Naive thymus-derived CD8-positive, alpha-beta T cell (primary cell): ENCODE measurements at places on chromosomes 4 and X. TPM values are rescaled to one million over a fixed set of nuclear protein-coding genes. Genes with fewer than 3 reads are reported as not detected.

The SMIM10L2A gene
- 5.0 TPM for total RNA-seq

The PLAC8 gene
- total RNA-seq = 222 TPM

DNA sequence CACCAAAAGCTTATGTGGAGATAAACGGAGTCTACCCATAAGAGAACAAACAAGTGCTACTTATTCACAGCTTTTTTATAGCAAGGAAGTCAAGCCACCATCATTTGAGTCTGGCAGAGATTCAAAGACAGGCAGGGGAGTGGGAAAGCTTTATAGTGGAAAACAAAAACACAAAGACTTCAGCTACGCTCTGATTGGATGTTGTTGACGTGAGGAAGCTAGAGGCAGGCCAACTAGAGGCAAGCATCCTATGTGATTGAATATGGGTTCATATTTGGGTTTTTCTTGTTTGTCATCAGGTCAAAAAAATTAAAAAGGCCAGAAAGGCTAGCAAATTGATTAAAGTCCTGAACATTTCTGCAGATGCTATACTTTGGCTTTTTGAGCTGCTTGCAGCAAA lies 719 bp upstream of the TCEAL4 start:
- no peak for DNase-seq

GRCh38 chr4:145935253-145936141 lies 3.1 kb downstream of the ZNF827 start:
- DNase-seq = peak; percentile 8

DNA sequence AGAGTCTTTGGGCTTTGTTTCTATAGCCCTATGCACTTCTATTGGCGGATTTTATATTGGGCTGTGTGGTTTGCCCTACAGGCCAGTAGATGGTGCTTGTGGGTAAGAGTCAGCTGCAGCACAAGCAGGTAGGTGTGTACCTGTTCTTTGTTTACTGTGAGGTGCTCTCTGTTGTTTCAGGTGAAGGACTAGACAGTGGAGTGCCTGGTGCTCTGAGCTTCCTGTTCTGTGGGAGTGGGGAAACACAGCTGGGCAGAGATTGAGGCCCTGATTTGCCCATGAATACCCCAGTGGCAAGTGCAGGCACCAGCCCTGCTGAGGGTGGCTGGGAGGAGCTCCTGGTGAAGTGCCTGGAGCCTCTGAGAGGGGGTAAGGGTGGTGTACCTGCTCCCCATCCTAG lies 26.3 kb upstream of the UCP1 start:
- DNase-seq = no peak

The UGT2B17 gene
- not detected for total RNA-seq

DNA sequence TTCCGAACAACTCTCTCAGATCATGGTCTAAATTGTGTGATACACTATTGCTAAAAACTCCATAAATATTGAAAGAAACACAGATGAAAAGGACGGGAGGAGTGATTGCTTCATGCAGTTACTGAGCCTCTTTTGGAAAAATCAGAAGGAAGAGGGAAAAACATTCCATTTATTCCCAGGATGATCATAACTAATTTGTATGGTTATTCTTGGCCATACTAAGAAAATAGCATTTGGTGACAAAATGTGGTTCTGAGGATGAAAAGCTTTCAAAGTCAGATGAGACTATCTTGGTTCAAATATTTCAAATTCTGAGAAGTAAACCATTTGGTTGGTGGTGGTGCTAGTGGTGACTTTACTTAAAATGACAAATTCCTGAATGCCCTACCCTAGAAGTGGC lies 305.4 kb upstream of the LDB2 start:
- DNase-seq = no peak

DNA sequence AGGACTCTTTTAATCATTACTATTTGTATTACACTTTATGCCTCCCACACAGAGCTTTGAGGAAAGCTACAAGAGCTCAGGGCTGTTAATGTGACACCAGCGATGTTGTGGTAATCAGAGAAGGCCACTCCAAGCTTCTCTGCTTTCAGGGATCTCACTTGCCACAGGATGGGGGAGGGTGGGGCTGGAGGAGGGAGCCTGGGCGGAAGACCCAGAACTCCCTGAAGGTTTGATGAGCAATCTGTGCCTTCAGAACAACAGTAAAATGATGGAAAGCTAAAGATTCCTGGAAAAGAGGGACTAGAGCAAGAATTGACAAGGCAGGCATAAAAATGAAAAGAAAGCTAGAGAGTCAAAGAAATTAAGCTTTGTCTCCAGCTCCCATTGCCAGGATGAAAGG lies 75.6 kb downstream of the MAML3 start:
- DNase-seq = no peak

GRCh38 chrX:12901486-12901885 lies 4.9 kb upstream of the TLR8 start:
- peak; percentile 58 for DNase-seq

GRCh38 chr4:181793096-181793495 lies 450.1 kb upstream of the TENM3 start:
- DNase-seq = no peak

- no peak for DNase-seq
These were observed 16.3 kb downstream of the PTTG2 start for GRCh38 chr4:37976507-37976906.

GRCh38 chrX:39144323-39144722 lies 343.1 kb downstream of the MID1IP1 start:
- DNase-seq = no peak

DNA sequence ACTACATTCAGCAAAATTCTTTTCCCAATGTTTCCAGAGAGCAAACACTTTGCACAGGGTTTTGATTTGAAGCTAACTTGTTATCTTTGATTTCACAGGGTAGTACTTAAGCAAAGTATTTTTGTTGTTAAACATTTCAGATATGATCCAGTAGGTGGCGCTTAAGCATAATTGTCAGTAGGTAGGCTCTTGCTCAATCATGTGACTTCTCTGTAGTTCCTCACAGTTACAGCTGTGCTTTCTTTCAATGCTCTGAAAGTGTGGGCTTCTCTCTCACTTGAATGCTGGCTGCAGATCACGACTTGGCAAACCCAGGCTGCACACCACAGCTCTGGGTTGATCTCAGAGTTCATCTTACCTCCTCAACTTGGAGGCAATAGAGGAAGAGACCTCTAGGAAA lies 1016.5 kb downstream of the SH3BGRL start:
- no peak for DNase-seq

DNA sequence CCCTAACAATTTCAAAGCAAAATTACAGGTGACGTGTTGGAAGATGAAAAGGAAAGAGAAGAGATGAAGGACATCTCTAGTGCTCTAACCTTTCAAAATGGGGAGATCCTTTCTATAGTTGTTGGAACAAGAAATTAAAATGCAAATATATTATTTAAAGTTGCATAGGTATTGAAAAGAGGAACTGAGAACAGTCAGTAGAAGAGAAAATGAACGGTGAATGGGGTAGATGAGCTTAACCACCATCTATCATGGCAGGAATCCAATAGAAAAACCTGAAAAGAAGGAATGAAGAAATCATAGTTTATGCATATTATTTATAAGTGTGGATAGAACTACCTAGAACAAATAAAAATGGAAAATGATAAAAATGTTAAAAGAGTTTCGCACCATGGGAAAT lies 42.0 kb downstream of the ANXA5 start:
- no peak for DNase-seq

DNA sequence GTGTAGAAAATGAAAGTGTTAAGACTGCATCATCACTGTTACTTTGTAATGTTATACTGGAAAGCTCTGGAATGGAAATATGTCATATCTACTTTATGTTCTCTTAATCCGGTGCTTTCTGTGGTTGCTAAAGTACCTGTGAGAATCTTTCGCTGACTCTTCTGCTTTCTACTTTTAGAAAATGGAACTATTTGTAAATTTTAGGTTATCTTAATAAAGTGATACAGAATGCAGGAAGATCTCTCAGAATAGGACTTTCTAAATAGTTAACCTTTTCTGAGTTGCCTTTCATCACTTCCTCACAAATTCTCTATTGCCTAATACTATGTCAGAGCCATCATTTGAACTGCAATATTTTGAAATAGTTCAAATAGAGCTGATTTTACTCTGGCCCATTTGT lies 69.3 kb downstream of the BMP2K start:
- DNase-seq = no peak

DNA sequence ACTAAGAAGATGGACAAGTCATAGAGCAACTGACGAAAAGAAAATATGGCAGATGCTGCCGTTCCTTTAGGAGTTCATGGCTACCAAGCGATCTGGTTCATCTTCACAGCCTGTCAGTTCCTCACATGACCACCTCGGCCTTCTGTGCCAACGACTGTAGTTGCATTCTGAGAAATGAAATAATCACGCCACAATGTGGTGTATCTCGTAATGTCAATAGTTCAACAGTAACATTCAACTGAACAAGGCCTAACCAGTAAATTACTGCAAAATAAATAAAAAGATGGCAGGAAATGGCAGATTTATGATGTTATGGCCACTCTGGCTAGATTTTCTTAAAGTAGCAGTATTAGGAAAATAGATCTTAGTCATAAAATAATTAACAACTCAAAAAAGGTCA lies 4.4 kb downstream of the GPRIN3 start:
- DNase-seq = no peak

- DNase-seq = peak; percentile 41
These were observed 1.4 kb downstream of the ELOVL6 start for GRCh38 chr4:110196871-110197528.

The RAI2 gene
- 2.9 TPM for total RNA-seq

DNA sequence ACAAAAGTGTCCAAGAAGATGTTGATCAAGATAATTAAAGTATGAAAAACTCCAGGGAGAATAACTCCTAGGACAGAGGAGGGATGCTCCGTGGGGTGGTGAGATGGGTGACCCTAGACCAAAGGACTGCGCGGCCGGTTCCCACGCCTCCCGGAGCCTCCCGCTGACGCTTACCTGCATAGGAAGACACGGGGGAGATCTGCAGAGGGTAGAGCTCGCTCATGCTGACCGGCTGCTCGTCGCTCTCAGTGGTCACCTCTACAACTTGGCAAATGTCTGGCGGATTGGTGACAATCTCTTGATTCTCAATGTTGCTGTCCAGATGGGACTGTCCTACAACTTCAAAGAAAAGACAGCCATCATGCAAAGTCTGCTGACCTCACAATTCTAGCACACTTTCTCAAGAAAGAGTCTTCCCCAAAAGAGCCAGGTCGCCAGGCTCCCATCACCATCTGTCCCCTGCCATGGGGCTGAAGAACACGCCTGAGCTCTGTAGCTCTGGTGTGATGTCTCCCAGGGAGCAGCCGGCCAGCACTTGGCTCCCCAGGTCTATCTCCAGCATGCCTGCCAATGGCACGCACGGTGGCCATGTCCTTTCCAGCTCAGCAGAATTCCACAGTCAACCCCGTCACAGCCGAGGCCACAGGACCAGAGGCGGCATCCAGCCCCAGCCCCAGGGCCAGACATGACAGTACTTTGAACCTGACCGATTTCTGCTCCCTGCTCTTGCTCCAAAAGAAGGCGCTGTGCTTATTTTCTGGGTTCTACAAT lies 75.4 kb downstream of the IRF2 start:
- no peak for DNase-seq

The CT45A3 gene
- not detected for total RNA-seq

The ZDHHC9 gene
- total RNA-seq = 12.3 TPM

DNA sequence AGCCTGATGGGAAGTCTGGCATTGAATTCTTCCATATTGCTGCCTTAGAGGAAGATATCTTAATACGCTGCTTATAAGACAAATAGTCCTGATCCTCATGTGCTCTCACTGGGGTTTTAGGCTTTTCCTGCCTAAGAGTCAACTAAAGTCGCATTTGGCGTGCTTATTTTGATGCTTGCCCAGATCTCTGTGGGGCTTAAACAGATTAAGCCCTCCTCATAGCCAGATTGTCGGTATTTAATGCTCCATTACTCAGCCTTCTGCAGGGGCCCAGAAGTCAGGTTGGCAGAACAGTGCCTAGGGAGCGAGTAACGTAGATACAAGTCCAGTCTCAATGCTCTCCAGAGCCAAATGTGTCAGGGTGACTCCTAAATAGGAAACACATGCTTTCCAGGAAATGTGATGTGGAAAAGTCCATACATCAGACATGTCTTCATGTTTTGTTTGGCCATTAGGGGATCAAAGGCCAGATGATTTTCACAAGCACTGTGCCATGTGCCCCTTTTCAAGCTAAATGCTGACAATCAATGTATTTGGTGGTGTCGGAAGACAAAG lies 262.8 kb downstream of the PRDM5 start:
- DNase-seq = no peak

- DNase-seq = no peak
These were observed 70.6 kb downstream of the ARFIP1 start for GRCh38 chr4:152850377-152850776.

- DNase-seq = no peak
These were observed 85.0 kb upstream of the CPEB2 start for GRCh38 chr4:14917298-14917633.

GRCh38 chr4:13159041-13159620 lies 325.0 kb downstream of the RAB28 start:
- no peak for DNase-seq

DNA sequence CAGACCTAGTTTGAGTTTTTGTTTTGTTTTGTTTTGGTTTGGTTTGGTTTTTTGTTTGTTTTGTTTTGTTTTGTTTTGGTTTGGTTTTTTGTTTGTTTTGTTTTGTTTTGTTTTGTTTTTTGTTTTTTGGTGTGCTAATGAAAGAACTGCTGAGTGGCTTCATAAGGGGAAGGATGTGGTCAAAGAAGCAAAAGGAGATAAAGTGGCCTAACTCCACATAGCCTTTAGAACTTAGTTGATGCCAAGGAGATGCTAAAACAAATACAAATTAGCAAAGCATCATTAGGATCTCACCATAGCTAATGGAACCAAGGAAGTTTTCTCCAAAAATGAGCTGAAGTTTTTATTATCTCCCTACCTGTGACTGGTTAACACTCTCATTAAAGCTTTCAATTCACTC lies 44.6 kb upstream of the TMEM164 start:
- DNase-seq = no peak

The AKAP4 gene
- not detected for total RNA-seq

GRCh38 chr4:99518601-99519295 lies 7.9 kb downstream of the C4orf17 start:
- DNase-seq = no peak

The USP17L20 gene
- not detected for total RNA-seq

GRCh38 chr4:109303140-109303496 lies 660 bp upstream of the COL25A1 start:
- no peak for DNase-seq

DNA sequence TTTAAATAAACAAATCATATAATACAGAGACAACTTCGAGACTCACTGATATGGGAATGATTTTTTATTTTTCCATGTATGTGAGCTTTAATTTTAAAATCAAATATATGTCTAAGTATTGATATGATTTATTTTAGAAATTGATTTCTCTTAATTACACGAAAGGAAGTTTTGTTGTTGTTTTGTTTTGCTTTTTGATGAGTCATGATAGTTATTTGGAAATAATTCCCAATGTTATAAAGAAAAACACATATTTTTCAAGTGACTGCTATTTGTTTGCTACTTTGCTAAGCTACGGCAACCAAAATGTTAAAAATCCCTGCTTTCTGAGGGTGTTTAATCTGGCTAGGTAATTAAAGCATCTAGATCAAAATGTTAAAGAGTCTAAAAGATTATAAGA lies 2139.4 kb upstream of the TENM3 start:
- DNase-seq = no peak

- no peak for DNase-seq
These were observed 31.6 kb downstream of the ADH7 start for GRCh38 chr4:99403380-99404184.
